A549 (cell line): ENCODE measurements at places on chromosomes 16 and 17.
A peak's percentile ranks its signal among the peaks of the same experiment; 100 is the strongest.

DNA sequence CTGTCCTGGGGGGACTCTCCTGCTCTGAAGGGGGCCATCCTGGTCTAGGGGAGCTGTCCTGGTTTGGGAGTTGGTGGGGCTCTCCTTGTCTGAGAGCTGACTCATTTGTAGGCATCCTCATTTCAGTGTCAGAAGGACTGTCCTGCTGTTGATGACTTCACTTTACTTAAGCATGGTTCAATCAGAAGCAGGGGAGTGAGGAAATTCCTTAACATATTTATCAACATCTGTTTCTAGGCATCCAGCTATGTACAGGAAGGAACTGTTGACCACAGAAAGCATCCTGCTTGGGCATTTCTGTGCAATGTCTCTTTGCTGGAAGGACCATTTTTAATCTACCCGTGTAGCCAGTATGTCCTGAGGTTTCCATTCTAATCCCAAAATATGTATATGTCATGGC is 502.7 kb upstream of the HSBP1 start:
- no peak for DNase-seq

DNA sequence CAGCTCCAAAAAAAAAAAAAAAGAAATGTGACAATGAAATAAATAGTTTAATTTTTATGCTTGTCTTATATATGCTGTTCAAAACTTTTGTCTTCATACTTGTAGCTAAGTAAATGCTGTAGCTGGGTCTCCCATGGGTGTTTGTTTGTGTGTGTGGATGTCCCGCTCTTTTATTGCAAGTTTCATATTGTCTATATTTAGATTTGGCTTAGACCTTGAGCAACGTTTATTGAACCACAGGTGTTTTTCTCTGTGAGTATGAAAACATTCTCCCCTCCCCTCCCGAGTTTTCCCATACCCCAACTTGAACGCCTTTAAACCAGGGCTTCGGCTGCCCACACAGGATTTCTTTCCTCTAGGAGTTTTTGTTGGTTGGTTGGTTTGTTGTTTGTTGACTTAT is 45.2 kb downstream of the MFSD11 start:
- DNase-seq, result no peak

GRCh38 chr16:337975-338575 is 14.4 kb downstream of the AXIN1 start:
- DNase-seq, result no peak

- DNase-seq, result no peak
Measured at GRCh38 chr17:73647772-73648542, 3.7 kb upstream of the SDK2 start.

- DNase-seq, result no peak
Measured at GRCh38 chr17:65489413-65490155, 71.9 kb downstream of the AXIN2 start.

DNA sequence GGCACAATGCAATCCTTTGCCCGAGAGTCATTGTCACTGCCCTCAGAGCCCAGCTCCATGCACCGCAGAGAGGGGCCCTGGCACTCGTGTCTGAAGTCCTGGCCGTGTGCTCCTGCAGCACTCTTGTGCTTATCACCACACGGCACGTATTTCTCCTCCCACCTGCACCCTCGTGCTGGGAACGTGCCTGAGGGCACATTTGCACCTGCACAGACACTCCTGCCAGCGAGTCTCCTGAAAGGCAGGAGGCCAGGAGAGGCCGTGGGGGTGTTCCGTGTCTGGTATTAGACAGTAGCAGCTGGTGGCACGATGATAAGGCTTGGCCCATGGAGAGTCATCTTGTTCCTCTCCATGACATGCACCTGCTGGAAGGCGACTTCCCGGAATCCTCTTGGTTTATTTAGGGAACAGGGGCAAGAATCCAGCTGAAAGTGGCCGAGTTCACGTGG is 3.4 kb upstream of the ACSF3 start:
- no peak for DNase-seq

DNA sequence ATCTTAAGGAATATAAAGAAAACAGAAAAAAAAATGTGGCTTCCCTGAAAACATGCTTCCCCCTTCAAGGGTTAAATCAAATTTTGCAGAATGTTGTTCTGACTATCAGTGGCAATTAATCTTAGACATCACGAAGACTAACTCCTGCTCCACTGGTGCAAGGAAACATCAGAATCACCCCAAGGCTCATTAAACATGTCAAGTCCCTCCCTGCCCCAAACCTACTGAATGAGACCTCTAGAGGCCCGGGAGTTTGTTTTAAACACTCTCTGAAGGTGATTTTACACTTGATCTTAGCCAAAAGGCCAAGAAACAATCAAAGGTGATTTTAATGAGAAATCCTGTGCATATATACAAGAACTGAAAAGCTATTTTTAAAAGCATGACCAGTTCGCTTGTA is 18.3 kb downstream of the PSME3IP1 start:
- no peak for DNase-seq

- DNase-seq, result no peak
Measured at GRCh38 chr16:49550140-49550539, 176.5 kb downstream of the C16orf78 start.

DNA sequence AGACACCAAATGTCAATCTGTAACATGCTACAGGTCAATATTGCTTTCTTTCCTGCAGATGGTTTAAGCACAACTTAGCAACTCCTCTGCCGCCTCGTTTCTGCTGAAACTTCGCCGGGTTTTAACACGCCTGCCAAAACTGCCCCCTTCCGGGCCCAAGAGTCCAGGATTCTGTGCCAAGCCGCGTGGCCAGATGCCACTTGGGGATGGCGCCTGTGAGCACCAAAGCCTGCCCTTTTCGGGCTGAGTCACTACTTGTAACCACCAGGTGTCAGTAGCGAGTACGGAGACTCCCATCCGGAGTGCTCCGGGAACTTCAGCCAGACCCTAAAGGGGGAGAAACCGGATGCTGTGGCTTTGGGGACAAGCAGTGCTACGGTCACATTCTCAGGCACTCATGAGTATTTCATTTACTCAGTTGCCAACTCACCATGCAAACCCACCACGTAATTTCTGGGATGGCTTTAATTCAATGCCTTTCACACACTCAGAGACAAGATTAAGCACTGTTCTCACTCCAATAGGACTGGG is 7.8 kb downstream of the PMP22 start:
- DNase-seq, result peak; percentile 74

DNA sequence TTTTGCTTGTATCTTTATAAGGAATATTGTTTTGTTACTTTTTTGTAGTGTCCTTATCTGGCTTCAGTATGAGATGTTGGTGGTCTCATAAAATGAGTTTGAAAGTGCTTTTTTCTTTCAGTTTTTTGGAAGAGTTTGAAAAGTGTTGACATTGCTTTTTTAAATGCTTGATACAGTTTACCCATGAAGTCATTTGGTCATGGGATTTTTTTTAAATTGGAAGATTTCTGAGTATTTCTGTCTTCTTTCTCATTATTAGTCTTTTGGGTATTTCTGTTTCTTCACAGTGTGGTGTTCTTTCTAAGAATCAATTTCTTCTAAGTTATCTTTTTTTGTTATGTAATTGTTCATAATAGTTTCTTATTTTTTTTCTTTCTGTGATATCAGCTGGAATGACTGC is 15.1 kb downstream of the ZNF267 start:
- no peak for DNase-seq
